ENCODE measurements at places on chromosomes 4 and X.
A peak's percentile ranks its signal among the peaks of the same experiment; 100 is the strongest.

GRCh38 chr4:76782837-76783236 lies 115.1 kb downstream of the SOWAHB start:
- DNase-seq: no peak

DNA sequence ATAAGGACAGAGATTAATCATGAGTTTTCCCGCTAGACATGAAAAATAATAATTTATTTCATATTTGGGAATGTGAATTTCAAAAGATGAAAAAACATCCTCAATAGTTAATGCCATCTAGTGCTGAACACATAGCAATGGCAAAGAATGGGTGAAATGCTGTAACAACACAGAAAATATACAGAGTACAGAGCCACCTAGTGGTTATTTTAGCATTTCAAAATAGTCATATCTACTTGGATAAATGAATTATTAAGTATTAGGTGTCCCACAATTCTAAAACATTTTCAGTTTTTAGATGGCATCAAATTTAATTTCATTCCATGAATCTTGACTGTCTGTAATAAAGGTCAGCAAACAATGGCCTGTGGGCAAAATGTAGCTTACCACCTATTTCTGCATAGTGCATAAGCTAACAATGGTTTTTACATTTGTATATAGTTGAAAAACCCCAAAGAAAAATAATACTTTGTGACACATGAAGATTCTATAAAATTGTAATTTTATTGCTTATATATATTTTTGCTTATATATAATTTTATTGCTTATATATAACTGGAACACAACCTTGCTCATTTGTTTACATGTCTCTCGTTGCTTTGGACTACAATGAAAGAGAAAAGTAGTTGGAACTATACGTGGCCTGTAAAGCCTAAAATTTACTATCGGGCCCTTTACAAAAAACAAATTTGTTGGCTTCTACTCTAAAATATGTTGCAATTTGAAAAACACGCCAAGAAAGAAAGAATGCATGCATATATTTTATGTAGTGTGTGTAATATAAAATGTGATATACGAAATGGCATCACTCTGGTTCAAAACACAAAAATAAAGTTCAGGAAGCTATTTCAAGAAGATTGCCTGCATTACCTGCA lies 99.1 kb upstream of the FAM47C start:
- DNase-seq: no peak

- no peak for DNase-seq
These were observed 2.1 kb upstream of the DIAPH2 start for GRCh38 chrX:96682516-96682915.

- DNase-seq: no peak
These were observed 35.8 kb downstream of the RFC1 start for GRCh38 chr4:39330353-39330752.

DNA sequence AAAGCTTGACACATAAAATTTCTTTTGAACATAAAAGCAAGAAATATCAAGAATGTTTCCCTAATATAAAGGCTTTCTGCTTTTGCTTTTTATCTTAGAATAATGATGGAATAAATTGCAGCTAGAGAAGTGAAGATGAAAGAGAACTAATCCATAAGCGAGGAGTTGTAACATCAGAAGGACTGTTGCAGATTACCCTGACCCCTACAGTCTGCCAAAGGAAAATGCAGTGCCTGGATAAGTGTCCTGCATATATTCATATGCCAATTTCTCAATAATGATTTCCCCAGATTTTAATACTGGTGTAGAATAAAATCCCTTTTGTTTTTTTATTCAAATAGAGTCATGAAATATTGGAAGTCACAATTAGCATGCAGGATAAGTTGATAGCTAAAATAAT lies 115.9 kb downstream of the MAGEC2 start:
- DNase-seq: peak; percentile 30

DNA sequence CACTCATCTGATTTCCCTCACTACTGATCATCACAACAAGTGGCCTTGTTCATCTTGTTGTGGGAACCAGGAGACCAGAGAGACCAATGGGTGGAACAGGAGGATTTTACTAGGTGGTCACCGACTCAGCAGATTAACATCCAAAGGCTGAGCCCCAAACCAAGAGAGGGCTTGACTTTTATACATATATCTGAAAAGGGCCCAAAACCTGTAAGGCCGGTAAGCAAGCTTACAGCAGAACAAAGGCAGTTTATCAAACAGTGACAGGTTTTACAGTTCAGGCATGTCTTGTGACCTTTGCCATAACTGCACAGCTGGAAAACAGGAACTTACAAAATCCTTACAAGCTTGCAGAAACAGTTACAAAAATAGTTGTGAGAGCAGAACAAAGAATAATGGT lies 195.9 kb downstream of the OR13H1 start:
- DNase-seq: no peak

DNA sequence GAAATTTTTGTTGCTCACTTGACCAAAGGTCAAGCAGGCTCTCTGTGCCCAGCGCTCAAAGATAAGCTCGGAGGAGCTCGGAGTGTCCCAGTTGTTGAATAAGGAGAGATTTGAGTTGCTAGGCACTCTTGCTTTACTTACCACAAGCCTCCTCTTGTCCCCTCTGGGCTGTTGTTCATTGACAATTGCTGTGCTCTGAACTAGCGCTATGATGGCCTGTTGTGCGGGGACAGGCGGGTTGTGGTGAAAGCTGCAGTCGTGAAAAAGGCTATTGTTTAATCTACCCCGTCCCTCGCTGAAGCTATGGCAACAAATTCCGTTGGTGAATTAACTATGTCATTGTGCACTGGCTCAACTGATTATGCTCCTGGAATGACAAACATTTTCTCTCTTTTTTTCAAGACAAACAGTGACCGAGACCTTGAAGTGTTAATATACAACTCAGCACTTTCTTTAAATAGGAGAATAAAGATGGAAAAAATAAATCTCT lies 21.0 kb upstream of the POLA1 start:
- DNase-seq: no peak

- DNase-seq: peak; percentile 12
These were observed 68.2 kb downstream of the AGTR2 start for GRCh38 chrX:116238567-116239255.

DNA sequence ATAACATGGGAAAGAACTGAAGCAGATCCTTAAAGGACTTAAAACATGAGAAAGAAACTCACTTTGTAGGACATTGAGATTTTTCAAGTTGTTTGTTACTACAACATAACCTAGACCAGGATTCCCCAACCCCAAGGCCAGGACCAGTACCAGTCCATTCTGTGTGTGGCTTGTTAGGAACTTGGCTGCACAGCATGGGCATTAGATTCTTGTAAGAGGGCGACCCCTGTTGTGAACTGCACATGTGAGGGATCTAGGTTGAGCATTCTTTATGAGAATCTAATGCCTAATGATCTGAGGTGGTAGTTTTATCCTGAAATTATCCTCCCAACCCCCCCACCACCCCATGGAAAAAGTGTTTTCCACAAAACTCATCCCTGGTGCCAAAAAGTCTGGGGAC lies 566.1 kb downstream of the KCTD8 start:
- no peak for DNase-seq

DNA sequence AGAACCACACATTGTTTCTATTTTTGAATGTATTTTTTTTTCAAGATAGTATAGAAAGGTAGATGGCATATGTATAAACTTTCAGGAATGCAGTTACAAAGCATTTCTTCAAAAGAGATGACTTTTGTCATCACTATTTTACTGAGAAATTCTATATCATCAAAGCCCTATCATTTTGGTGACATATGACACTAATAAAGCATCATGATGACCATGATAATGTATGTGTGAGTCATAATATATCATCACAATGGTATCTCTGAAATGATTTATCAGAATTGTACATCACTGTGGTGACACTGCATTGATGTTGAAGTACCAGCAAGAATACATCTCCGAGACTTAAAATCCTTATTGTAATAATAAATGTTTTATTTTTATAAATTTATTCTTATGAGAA lies 1740.8 kb downstream of the PCDH7 start:
- DNase-seq: no peak

DNA sequence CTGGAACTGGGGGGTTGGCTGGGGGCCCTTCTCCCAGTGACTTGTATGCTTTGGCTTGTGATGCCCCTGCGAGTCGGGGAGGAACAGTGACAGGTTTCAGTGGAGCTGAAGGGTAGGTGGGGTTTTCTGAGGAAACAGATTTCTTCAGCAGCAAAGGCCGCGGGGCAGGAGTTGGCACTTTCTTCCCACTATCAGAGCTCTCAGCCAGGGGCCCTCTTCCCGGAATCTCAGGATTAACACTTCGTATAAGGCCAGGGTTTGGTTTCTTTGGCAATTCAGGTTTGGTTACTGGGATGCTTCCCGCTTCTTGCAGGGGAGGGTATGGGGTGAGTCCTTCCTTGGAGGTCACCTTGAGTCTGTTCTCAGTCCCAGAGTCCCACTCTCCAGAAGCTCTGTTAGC lies 75.4 kb downstream of the RPS3A start:
- no peak for DNase-seq

DNA sequence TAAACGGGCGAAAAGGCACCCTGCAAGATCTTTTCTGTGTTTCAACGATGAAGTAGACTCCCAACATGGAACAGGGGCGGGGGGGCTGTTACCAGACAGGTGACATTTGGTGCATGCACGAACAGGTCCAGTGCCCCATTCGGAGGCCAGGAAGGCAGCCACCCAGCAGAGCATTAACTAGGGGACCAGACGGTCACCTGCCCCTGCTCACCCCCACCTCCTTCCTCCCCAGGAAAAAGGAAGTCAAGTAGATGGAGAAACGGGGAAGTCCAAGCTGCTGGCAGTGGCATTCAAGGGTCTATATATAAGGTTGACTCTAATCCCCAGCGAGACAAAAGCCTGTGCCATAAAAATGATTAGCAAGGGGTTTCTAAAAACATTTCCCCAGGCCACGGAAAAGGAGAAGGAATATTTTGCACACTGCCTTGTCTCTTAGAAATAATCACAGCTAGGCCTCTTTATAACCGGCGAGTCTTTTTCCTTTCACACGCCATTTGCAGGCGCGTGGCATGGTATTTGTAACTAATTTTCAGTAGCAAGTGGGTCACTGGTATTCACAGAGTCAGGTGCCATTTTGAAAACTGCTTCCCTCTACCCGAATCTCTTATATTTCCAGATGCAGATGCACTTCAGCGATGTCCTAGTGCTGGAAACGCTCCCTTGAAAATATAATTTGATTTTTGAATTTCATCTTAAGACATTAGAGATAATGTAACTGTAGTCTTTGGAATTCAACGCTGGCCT lies 1.2 kb upstream of the TMSB4X start:
- DNase-seq: no peak

DNA sequence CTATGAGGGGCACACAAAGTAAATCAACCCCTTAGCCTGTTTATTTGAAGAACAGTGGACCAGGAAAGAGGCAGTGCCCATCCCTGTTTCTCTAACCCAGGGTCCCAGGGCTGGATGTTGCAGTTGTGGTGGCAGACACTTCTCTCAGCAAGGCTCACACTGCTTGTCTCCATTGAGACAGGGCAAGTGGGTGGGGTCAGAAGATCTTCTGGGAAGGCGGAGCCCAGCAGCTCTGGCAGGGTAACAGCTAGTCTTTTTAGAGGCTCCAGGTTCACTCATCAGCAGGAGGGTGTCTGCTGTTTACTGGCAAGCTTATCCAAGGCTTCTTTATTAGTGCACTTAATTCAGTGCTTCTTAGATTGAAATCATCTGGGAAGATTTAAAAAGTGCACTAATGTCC lies 659.8 kb upstream of the DIPK2B start:
- DNase-seq: no peak

DNA sequence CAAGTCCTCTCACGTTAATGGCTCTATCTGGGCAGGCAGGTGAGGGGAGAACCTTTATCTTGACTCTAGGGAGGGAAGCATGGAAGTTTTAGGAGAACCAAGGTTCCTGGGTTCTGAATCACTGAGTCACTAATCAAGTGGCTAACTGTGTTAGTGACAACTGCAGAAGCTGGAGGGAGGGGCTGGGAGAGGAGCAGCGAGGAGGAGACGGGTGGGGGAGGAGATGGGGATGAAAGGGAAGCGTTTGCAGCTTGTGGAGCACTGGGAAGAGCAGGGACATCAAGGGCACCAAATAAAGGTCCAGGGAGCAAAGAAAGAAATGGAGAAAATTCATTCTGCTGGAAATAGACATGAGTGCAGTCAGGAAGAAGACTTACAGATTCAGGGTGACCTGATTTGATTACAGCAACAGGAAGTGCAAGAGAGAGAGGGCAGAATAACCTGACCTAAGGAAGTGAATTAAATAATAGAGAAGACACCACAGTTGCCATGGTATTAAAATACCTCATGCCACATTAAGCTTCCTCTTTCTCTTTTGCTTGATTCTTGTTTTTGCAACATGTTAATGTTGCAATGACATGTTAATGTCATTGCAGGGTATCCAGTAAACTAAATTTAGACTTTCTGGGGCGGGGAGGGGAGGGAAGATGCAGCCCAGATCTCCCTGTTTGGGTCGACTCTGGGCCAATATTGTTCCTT lies 4.5 kb upstream of the SETD7 start:
- no peak for DNase-seq

GRCh38 chr4:75724867-75725724 lies 719 bp downstream of the USO1 start:
- peak; percentile 6 for DNase-seq

GRCh38 chr4:25710637-25711036 lies 55.0 kb downstream of the SLC34A2 start:
- no peak for DNase-seq

DNA sequence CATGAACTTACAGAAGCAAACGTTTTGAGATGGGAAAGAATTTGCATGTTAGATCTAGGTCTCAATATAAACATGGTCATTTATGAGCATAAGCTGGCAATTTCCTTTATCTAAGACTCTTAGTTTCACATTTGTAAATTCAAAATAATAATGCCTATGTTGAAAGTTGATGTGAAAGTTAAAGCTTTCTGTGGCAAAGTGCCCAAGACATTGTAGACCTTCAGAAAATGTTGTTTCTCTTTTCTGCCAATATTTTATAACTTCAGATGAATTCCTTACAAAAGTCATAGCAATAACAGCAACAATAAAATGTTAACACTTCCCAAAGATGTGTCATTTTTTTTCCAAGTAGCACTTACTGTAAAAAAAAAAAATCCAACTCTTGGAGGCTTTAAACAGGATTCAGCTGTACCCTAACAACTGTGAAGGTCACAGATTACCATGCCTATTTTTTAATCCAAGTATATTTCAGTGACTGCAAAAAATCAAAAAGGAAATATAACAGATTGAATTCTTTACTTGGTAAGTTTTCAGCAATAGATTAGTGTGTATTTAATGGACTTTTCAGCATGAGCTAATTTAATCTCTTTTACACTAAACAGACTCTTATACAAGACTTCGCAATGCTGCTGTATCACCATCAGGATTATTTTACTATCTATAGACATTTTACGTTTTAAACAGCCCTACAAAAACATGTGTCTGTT lies 206.5 kb upstream of the PDE5A start:
- DNase-seq: no peak

DNA sequence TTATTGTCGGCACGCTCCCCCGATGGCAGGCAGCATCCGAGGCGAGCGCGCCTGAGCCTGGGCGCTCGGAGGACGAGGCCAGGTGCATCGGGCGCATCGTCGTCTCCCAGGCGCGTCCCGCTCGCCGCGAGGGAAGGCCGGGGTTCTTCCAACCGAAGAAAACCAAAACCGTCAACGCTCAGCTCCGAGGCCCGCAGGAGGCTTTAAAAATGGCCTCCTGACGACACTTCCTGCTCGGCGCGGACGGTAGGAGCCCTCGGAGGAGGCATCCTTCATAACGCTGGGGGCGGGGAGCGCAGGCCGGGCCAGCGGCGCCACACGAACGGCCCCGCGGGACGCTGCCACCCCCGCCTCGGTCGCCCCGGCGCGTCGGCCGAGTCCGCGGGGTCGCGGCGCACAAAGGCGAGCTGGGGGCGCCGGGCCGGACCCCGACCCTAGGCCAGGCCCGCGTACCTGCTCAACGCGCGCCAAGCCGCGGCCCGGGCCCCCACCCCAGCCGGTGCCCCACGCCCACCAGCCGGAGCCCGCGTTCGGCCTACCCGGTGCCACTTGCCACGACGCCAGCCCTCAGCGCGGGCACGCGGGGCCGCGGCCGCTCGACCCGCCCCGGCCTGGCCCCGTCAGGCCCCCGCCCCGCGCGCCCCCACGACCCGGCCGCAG lies 501 bp downstream of the ZNF518B start:
- DNase-seq: peak; percentile 29
